ENCODE measurements at places on chromosomes 2 and 18. TPM values are rescaled to one million over a fixed set of nuclear protein-coding genes. Genes with fewer than 3 reads are reported as not detected.

CELF4 gene
- total RNA-seq: 4.6 TPM

INSIG2 gene
- 35.3 TPM for total RNA-seq

GRCh38 chr2:190881084-190881597 is 520 bp downstream of the GLS start:
- DNase-seq: peak; percentile 21

GRCh38 chr2:75729861-75730260 is 19.1 kb upstream of the GCFC2 start:
- DNase-seq: no peak

CD207 gene
- not detected for total RNA-seq

DNA sequence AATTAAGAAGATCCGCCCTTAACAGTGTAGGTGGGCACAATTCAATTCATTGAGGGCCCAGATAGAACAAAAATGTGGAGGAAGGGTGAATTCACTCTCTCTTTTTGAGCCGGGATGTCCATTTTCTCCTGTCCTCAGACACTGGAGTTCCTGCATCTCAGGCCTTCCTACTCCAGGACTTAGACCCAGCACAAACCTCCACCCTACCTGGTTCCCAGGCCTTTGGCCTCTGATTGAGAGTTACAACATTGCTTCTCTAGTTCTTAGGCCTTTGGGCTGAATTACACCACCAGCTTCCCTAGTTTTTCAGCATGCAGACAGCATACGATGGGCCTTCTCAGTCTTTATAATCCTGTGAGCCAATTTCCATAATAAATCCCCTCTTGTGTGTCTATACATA is 87.8 kb upstream of the TMEM17 start:
- DNase-seq: no peak

GRCh38 chr18:75211626-75211952 is 992 bp downstream of the TSHZ1 start:
- no peak for DNase-seq

DAW1 gene
- total RNA-seq: 0.42 TPM

GRCh38 chr2:46294176-46294836 is 2.9 kb upstream of the EPAS1 start:
- no peak for DNase-seq
